ENCODE measurements at places on chromosomes 7 and 10.

GRCh38 chr10:62016623-62017490, 115.4 kb downstream of the ARID5B start:
- no peak for DNase-seq

DNA sequence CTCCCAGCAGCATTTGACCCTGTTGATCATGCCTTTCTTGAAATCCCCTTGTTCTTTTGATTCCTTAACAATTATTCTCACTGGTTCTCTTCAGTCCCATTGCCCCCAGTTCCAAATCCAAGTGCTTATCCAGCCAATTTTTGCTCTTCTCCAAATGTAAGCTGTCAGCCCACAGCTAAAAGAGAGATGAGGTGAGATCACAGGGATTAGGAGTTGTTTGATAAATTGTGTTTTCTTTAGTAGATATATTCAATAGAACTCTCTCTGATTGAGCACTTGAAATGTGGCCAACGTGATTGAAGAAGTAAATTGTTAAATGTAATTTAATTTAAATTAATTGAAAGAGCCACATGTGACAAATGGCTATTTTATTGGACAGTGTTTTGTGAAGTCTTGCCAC, 76.6 kb upstream of the NME8 start:
- DNase-seq = no peak

GRCh38 chr7:3304131-3304530, 3.1 kb downstream of the SDK1 start:
- no peak for DNase-seq

- no peak for DNase-seq
These were observed 305.2 kb downstream of the FRMD4A start for GRCh38 chr10:14025283-14026189.

DNA sequence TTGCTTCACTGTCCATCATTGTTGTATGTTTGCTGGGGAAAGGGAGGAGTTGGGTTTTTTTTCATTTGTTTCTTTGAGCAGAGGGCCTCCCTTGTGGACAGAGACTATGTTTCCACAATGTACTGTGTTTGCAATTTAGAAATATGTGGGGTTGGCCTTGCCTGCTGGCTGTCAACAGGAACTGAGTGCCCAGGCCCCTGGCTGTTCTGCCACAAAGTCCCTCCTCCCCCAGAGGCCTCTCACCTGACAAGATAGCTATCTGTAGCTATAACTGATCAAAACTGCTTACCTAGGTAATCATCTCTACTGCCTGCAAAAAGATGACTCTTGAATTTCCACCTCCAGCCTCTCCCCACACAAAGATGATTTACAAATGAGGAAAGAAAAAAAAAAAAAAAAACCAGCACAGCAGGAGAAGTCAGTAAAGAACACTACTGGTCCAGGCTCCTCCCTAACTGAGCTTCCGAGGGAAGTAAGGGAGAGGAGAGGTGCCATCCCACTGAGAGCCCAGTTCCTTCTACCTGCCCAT, 121.8 kb downstream of the SGMS1 start:
- DNase-seq = no peak

DNA sequence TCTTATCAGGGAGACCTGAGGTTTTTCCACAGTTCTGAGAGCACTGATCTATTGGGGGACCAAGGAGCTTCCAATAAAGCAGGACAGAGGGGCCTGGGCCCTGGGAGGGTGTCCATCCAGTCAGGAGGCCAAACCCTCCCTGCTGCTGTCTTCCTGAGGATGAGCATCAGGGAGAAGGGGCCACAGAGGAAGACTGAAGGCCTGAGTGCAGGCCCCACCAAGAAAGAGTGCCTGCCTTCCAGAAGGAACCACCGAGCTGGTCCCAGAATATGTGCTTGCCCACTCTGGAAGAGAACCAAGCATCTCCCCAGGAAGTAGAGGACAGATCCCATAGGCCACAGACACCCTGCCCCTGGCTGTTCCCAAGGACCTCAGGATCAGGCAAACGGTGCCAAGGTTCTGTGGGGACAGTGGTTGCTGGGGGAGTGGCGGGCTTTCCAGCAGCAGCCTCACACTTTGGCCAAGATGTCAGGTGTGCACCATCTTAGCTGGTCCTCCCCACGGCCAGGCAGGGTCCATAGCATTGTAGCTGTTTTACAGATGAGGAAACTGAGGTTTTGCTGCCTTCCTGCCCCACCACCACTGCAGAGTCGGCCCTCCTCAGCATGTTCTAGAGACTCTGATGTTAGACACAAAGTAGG, 199.4 kb downstream of the GRID1 start:
- DNase-seq = no peak

GRCh38 chr10:37403776-37404175, 278.4 kb downstream of the ANKRD30A start:
- DNase-seq = no peak
